ENCODE measurements at places on chromosomes 2 and 18.

DNA sequence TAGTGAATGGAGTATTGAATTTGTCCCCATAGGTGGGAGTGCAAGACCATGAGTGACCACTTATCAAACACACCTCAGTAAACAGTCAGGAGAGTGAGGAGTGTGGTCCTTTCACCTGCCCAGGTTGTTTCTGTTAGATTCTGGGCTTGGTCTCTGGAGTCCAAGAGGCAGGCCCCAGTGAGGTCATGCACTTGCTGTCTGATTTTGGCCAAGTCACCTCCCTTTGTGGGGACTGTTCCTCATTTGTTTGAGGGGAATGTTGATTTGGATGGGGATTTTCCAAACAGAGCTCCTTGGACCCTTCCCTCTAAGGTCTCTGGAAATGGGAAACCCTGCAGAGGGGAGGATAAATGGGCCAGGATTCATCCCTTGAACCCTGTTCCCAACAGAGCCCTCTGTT, 7.3 kb downstream of the IL1RN start:
- no peak for DNase-seq

GRCh38 chr2:142897807-142898206, 20.3 kb downstream of the KYNU start:
- DNase-seq, result no peak

GRCh38 chr2:204863336-204863735, 318.1 kb downstream of the PARD3B start:
- DNase-seq, result no peak

- DNase-seq, result no peak
Observed at GRCh38 chr2:43937269-43937820, 58.4 kb downstream of the LRPPRC start.

- DNase-seq, result peak; percentile 6
Observed at GRCh38 chr18:70464343-70465114, 175.7 kb downstream of the SOCS6 start.

DNA sequence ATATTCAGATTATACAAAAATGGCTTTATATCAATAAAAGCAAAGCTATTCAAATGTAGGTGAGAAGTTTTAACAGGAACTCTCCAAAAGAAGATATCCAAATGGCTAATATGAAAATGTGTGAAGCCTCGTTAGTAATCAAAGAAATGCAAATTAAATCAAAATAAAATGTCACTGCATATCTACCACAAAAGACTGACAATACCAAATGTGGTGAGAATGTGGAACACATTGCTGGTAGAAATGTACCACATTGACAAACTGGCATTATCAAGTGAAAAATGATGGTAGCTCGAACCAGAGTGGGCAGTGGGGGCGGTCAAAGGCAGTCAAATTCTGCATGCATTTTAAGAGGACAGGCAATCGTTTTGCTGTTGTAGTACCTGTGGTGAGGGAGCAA, 1012.7 kb downstream of the TDRD15 start:
- DNase-seq, result no peak

DNA sequence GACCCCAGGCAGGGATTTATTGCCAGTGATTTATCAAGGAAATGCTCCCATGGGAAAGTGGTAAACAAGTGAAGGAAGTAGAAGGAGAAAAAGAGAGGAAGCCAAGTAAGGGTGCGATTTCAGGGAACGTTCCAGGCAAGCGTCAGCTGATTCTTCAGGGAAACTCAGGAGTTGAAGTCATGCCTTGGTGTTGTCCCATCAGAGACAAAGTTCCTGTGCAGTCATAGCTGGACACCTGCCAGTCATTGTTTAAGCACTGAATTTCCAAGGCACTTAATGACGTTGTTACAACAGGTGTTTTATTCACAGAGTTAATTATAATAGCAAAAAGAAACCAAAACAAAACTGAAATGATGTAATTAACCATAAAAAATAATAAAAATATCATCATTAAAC, 381.8 kb upstream of the CRIM1 start:
- no peak for DNase-seq

- DNase-seq, result no peak
Observed at GRCh38 chr2:100662866-100663265, 100.1 kb downstream of the PDCL3 start.

DNA sequence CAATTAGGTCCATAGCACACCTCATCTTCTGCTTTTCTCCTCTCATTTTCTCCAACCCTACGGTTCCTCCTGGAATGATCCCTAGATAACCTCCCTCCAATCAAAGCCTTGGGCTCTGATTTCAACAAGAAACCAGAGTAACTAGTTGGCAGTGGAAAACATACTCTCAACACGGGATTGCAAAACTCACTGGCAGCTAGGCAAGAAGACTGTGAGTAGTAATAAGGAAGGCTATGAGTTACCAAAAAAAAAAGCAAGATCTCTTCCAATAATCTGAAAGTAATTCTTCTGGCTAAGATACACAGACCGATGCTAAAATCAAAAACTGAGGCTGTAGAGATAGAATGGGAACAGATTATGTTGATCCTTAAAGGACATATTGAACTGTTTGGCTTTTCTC, 28.4 kb upstream of the CCDC102B start:
- no peak for DNase-seq

DNA sequence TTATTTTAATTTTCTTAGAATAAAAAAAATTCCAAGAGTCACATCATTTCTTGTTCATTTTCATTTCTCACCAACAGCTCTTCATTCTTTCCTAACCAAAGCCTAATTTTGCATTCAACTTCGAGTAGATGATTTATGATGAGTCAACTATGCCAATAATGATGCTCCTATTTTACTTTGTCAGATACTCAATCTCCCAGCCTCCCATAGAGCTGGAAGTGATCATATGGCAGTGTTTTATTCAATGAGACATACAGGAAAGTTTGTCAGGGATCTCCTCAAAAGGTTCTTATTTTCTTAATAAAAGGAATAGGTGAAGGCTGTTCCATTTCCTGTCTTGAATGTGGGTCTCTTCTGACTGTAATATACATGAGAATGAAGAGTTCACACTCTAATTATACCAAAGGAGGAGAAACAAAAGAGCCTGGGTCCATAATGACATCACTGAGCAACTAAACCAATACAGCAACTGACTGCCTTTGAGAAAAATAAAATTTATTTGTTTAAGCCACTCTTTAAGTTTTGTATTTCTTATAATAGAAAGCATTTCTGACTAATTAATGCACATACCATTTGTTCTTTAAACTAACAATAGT, 231.2 kb upstream of the CYP26B1 start:
- DNase-seq, result no peak

- no peak for DNase-seq
Observed at GRCh38 chr2:199441759-199442158, 16.0 kb downstream of the SATB2 start.

GRCh38 chr2:16018277-16019059, 78.1 kb downstream of the MYCN start:
- no peak for DNase-seq

- no peak for DNase-seq
Observed at GRCh38 chr2:39234754-39235153, 9.0 kb downstream of the CDKL4 start.

- DNase-seq, result no peak
Observed at GRCh38 chr2:3624059-3624794, 29.3 kb downstream of the COLEC11 start.

Data from stimulated activated CD8-positive, alpha-beta memory T cell treated with anti-CD3 and anti-CD28 coated beads, Interleukin-15, amount 100 ng/mL, for 24 hours (primary cell).